T-helper 2 cell (primary cell): ENCODE measurements at places on chromosomes 4 and X.
A peak's percentile ranks its signal among the peaks of the same experiment; 100 is the strongest.

- no peak for DNase-seq
Measured at GRCh38 chr4:105399532-105400161, 74.2 kb downstream of the PPA2 start.

GRCh38 chr4:384311-385010, 46.8 kb downstream of the ZNF141 start:
- DNase-seq = no peak

GRCh38 chr4:150318971-150319370, 240.7 kb downstream of the DCLK2 start:
- no peak for DNase-seq

DNA sequence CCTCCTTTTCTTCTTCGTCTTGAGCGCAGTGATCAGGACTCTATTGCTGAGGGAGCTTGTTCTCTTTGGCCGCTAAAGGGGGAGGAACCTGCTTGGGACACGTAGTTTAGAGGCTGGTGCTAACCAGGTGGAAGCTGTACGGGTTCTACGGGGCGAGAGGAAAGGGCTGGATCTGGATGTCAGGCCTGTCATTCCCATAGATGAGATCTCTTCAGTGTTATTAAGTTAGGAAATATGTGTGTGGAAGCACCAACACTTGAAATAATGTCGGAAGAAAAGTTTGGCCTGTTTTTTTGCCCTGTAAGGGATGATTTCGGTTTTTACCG, 643 bp downstream of the SRP72 start:
- peak; percentile 7 for DNase-seq

GRCh38 chr4:103719105-103719829, 518 bp downstream of the TACR3 start:
- no peak for DNase-seq

DNA sequence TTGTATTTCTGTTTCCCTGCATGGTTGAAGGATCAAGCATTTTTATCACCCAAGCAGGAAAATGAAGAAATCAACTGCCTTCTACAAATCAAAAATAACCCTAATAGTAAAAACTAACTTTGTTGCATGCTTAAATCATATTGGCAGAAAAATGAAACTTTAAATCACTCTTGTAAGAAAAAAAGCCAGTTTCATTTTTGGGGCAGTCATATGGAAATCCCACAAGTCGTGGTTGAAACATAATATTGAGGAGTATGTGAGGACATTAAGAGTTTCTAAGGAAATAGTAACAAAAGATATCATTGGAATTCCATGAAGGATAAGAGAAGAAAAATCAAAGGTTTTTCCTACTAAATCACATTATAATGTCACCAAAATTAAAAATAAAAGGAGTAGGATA, 8.4 kb downstream of the TEC start:
- DNase-seq = no peak

DNA sequence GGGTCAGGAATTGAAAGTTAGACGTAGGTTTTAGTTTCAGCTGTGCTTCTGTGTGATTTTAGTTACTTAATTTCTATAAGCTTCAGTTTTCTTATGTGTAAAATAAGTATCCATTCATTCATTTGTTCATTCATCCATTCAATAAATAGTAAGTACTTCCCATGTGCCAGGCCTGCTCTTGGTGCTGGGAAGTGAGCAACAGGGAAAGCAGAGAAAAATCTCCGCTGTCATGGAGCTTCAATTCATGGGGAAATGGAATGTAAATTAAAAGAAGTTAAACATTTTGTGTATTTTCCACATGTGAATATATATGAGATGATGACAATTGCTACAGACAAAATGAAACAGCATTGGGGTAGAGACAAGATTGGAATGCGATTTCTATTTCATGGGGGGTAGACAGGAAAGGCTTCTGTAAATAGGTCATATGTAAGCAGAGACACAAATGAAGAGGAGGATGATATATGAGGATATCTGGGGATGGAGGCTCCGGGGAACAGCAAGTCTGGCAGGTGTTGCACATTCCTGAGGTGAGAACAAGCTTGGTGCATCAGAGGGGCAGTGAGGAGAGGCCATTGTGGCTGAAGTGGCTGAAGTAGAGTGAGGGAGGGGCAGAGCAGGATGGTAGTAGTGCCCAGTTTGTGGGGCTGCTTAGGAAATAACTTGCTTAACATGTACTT, 66.2 kb downstream of the FHIP1A start:
- DNase-seq = no peak

DNA sequence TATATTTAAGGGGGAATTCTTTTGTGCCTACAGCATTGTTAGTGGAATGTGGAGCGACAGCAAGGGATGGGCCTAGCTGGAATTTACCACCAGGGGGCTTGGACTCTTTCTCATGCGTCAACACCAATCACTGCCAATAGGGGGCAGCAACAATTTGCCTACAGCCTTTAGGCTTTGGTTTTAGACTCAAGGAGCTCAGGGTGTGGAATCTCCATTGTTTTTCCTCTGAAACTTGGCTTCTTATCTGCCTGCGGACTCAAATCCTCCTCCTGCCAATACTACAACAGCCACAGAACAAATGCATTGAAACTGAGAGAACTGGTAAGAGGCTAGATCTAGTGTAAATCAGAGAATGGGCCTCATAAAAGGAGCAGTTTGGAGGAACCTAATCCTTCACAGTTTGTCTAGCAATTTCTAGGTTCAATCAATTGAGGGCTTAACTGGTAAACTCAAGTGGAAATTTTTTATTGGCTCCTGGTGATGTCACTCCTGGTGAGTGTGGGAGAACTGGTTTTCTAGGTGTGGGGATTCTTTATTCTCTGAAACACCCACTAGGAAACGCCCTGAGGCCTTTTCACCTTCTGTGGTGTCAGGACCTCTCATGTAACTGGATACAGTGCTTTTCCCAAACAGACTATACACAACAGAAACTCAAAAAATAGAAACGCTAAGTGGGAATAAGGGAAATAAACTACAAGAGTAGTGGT, 27.9 kb upstream of the TMSB4X start:
- DNase-seq = peak; percentile 54

- DNase-seq = no peak
Measured at GRCh38 chrX:104335756-104336155, 81.0 kb upstream of the ESX1 start.

DNA sequence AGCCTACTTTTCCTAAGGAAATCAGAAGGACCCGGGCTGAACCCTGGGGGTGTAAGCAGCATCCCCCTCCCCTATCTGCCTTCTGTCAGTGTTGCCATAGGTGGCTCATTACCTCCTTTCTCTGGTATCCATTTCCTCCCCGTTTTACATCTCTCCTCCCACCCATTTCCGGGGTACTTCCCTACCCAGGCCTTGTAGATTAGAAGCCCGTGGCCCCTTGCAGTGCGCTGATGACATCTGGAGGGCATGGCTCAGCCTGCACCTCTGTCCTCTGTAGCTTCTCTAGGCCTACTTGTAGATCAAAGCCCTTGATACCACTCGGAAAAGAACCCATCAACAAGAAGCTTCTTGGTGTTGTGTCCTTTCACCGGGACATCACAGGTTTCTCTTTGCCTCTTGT, 71.8 kb downstream of the NBDY start:
- DNase-seq = peak; percentile 26

GRCh38 chr4:82560853-82561785, 669 bp downstream of the TMEM150C start:
- DNase-seq = no peak

GRCh38 chr4:89109841-89110540, 1.3 kb upstream of the TIGD2 start:
- no peak for DNase-seq

- DNase-seq = no peak
Measured at GRCh38 chr4:5041699-5042098, 9.6 kb upstream of the STK32B start.

- DNase-seq = no peak
Measured at GRCh38 chr4:174133551-174133950, 149.9 kb downstream of the FBXO8 start.

GRCh38 chrX:51155566-51155965, 177.1 kb upstream of the NUDT10 start:
- no peak for DNase-seq

GRCh38 chr4:84879651-84880200, 86.8 kb downstream of the WDFY3 start:
- no peak for DNase-seq

GRCh38 chr4:123785538-123785937, 388.9 kb downstream of the SPRY1 start:
- no peak for DNase-seq

DNA sequence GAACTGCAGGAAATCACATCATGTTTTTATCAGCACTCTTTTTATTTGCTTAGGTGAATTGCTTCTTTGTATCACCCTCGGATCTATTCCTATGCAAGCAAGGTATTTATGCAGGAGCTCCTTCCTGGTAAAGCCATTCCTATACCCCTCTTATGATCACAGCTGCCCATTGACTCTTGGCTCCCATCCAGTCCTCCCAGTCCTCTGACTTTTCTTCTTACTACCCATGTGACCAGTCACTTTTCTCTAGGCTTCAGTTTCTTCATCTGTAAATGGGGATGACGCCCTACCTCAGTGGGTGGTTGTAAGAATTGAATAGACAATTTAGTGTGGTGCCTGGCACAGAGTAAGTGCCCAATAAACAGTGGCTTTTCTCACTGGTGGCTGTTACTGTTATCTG, 144.9 kb downstream of the FHIP1A start:
- DNase-seq = no peak

DNA sequence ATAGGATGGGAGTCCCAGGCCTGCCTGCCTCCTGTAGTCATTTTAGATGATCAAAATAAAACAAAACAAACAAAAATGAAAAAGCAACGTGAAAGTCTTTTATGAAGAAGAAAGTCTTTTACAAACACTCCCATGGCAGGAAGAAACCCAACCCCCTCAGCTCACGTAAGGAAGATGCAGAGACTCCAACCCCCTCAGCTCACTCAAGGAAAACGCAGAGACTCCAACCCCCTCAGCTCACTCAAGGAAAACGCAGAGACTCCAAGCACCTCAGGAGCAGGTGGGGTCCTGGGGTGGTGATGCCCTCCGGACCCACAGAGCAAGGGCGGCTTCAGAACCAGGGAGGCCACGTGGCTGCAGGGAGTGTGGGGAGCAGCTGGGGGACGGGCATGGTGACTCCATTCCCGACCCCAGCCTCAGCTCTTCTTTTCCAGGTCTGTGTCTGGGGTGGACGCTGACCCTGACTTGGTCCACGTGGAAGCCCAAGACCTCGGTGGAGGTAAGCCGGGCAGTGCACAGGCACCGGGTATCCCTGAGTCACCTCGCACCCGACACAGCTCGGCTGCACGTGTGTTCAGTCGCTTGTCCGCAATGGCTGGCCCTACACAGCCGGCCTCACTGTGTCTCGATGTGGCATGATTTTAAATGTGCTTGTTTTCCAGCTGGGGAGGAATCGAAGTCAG, 226.5 kb upstream of the PSAPL1 start:
- no peak for DNase-seq

GRCh38 chr4:149120331-149121022, 678.3 kb upstream of the NR3C2 start:
- DNase-seq = no peak

- DNase-seq = no peak
Measured at GRCh38 chr4:104971462-104971861, 175.2 kb upstream of the TET2 start.

GRCh38 chrX:11768039-11768438, 10.0 kb downstream of the MSL3 start:
- no peak for DNase-seq

- DNase-seq = no peak
Measured at GRCh38 chr4:16157609-16158503, 68.4 kb downstream of the TAPT1 start.

- DNase-seq = no peak
Measured at GRCh38 chr4:98599617-98600205, 58.7 kb downstream of the TSPAN5 start.

- DNase-seq = no peak
Measured at GRCh38 chr4:2785613-2786012, 7.3 kb upstream of the SH3BP2 start.

- DNase-seq = no peak
Measured at GRCh38 chrX:56812515-56813105, 83.6 kb downstream of the NBDY start.

GRCh38 chr4:168449719-168450452, 30.4 kb downstream of the DDX60L start:
- DNase-seq = peak; percentile 65

DNA sequence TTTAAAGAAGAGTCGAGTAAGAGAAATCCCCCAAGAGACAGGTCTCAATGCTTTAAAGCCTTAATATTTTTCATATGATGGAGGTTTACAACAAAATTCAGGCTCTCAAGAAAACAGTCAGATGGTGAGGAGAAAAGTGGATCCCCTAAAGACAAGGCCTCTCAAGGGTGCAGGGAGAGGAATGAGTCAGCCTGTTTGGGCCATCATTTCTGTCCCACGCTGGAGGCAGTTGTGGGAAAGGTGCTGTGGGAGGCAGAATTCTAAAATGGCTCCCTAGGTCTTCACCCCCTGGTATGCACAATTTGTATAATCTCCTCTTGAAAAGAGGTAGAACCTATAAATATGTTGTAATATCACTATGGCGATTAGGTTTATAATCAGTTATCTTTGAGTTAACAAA, 4.6 kb upstream of the TIFA start:
- DNase-seq = no peak

DNA sequence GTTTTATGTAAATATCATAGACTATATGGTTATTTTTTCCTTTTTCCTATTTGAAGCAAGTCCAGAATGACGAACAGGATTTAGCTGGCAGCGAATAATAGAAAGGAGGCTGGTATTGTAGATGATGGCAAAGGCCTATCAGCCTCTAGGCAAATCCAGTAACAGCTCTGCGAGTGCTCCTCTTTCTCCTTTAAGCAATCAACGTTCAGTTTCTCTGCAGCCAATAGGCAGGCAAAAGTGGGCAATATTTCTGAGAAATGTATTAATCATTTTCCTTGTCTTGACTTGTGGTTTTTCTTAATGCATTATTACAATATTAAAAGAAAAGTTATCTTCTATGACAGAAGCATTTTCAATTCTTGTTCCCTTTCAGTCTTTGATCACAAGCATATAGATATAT, 183.3 kb downstream of the SH3KBP1 start:
- no peak for DNase-seq

DNA sequence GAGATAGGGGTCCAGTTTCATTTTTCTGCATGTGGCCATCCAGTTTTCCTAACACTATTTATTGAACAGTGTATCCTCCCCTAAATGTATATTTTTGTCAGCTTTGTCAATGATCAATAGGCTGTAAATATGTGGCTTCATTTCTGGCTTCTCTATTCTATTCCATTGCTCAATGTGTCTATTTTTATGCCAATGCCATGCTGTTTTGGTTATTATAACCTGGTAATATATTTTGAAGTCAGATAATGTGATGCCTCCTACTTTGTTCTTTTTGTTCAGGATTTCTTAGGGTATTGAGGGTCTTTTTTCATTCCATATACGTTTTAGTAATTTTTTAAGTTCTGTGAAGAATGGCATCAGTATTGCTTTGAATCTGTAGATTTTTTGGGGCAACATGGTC, 8.7 kb upstream of the CXCL3 start:
- no peak for DNase-seq

GRCh38 chrX:68880846-68881552, 52.2 kb downstream of the EFNB1 start:
- no peak for DNase-seq

GRCh38 chr4:37197899-37198298, 46.6 kb upstream of the NWD2 start:
- no peak for DNase-seq

DNA sequence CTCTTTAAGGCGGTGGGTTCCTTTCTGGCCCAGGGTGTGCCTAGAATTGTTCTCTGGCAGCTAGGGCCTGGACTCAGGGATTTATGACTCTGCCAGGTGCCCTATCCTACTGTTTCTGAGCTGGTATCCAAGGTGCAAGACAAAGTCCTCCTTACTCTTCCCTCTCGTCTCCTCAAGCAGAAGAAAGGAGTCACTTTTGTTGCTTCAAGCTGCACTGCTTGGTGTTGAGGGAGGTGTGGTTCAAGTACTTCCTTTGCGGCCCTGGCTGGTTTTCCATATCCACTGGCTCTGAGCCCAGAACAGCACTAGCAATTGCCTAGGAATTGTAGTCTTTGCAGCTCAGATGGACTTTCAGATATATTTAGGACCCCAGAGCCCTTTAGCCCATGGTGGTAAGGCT, 39.3 kb downstream of the RTL3 start:
- no peak for DNase-seq
